NCI-H1694 (cell line): ENCODE measurements at places on chromosomes 4 and X.

DNA sequence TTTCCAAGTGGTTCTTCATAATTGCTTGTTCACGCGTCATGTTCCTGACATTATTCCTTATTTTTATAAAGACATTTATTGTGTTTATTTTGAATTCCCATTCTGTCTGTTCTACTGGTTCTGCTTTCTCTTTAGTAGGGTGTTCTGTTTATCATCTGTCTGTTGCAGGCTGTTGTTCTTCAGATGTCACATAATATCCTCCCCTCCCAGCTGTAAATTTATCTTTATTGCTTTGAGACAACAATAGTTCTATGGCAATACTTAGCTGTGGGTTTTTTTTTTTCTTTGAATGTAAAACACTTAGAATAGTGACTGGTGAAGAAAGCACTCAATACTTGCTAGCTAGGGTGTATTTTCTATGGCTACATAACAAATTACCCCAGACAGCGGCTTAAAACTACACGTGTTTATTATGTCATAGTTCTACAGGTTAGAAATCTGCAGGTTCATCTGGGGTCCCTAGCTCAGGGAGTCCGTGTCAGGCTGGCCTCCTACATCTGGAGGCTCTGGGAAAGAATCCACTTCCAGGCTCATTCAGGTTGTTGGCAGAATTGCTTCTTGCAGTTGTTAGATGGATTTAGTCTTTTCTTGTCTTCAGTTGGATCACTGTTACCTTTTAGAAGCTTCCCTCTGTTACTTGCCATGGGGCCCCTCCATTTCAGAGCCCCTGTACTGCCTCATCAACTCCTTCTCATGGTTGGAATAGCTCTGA, 63.4 kb upstream of the ENPEP start:
- DNase-seq = no peak

GRCh38 chrX:121569609-121570008, 522.2 kb downstream of the GLUD2 start:
- DNase-seq = no peak

- DNase-seq = no peak
These were observed 37.3 kb downstream of the WDR1 start for GRCh38 chr4:10079256-10079655.

DNA sequence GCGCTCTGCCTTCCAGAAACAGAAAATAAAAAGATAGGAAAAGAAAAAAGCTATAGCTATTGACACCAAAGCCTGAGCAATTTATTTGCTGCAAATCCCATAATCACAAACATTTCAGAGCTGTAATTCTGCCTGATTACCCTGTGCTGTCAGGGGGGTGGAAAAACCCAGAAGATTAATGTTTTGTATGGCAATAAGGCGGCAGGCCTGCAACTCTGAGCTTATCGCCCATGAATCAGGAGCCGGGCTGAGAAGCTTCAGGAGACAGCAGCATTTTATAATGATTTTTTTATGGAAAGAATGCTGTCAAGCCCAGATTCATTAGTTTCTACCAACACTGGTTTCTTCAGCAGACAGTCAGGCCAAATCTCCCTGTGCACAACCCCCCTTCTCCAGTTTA, 82.6 kb upstream of the TMEM164 start:
- no peak for DNase-seq

GRCh38 chr4:168656055-168656660, 159.3 kb downstream of the PALLD start:
- DNase-seq = peak; percentile 14

DNA sequence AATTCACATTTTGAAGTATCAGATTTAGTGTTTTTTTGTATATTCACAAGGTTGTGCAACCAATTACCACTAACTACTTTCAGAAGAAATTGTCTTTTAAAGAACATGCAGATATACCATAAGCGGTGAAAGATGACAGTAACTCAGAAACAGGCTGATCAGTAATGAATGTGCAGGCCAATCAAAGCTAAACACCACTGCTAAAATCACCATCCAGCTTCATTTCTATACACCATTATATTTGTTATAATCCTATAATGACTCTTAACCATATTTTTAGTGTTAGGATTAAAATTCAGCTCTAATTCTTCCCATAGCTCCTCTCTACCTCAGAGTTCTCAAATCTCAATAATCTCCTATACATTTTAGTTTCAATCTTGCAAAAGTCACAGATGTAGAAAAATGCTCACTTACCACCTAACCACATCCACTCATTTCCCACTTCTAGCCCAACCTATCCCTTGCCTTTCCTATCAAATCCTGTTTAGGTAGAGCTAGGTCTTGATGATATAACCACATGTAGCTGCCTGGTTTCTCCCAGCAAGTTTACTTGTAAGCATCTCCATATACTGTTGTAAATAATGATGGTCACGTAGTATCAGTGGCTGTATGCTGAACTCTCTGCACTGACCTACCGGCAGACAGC, 16.6 kb downstream of the COQ2 start:
- DNase-seq = no peak
